CD4-positive, alpha-beta T cell treated with Interleukin-21 for 1 hour (primary cell): ENCODE measurements at places on chromosomes 7 and 10.

DNA sequence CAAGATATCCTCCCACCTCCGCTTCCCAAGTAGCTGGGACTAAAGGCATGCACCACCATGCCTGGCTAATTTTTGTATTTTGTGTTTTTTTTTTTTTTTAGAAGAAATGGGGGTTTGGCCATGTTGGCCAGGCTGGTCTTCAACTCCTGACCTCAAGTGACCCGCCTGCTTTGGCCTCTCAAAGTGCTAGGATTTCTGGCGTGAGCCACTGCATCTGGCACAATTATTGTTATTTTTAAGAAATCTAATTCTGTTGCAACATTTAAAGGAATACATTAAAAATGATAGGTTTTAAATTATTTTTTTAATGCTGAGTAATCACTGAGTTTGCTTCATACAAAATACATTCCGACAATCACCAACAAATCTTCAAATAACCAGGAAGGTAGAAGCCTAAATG lies 178.1 kb upstream of the SEMA3E start:
- DNase-seq: no peak

DNA sequence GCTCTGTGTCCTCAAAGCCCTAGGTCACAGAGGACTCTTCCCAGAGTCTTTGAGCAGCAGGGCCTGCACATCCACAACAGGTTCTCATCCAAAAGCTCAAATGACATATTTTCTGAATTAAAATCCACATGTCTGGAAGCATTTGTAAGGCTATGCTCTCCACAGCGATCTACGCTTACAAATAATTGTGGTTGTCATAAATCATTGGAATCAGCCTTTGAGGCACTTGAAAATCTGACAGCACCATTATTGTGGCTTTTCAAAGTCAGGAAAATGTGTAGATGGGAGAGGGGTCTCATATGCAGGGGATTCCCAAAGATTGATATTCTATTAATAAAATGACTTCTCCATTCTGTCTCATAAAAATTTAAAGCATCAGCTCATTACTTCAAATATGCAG lies 16.3 kb downstream of the GPR26 start:
- no peak for DNase-seq

DNA sequence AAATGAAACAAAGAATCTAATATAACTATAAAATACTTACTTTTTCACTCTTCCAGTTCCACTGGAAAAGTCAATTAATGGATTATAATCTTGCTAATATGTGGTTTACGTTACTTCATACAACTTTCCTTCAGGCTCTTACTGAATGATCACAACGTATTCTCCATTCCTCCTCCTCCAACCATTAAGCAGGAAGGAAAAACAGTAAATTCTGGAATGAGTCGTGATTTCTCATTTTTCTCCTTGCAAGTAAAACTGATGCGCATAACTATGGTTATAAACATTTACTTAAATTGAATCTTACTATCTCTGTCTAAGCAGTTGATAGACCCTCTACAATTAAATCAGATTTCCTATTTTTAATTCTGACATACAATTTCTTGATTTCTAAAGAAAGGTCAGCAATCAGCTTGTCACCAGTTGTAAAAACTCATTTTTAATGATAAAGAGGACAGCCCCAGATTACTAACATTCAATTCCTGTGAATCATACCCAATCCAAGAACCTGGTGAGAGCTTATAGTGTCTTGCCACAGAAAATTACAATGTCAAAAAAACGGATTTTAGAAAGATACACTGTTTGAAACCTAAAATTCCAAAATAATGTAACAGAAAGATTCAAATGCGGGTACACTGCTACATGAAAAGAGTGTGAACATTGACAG lies 64.3 kb downstream of the EZH2 start:
- no peak for DNase-seq

- DNase-seq: no peak
Observed at GRCh38 chr10:29379208-29379607, 90.3 kb downstream of the LYZL1 start.

GRCh38 chr7:155847821-155848435 lies 35.7 kb upstream of the SHH start:
- DNase-seq: no peak

GRCh38 chr7:149610441-149611011 lies 112.9 kb upstream of the ZNF746 start:
- DNase-seq: no peak

DNA sequence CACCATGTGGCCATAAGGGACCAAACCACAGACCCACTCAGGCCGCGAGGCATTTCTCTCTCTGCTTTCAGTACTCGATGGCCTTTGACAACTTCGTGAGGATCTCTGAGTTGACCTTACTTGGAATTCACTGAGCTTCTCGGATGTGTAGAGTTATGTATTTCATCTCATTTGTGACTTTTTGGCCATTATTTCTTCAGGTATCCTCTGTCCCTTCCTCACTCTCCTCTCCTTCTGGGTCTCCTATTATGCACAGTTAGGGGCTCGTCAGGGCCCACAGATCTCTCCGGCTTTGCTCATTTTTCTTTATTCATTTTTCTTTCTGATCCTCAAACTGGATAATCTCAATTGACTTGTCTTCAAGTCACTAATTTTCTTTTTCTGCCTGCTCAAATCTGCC lies 16.6 kb upstream of the FOXL3 start:
- no peak for DNase-seq

DNA sequence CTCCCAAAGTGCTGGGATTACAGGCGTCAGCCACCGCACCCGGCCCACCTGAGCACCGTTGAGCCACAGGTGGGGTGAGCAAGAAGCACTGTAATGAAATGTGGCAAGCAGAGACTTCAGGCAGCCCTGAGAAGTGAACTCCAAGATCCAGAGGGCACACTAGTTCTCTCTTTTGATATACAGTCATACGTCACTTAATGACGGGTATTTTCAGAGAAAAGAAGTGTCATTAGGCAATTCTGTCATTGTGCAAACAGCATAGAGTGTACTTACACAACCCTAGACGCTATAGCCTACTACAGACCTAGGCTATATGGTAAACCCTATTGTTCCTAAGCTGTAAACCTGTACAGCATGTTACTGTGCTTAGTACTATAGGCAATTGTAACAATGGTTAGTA lies 7.9 kb downstream of the PANK1 start:
- no peak for DNase-seq

GRCh38 chr7:104241538-104242209 lies 33.9 kb upstream of the ORC5 start:
- DNase-seq: no peak

GRCh38 chr10:99654390-99655175 lies 4.7 kb upstream of the ENTPD7 start:
- DNase-seq: no peak

- DNase-seq: no peak
Observed at GRCh38 chr10:132703419-132704007, 82.4 kb downstream of the NKX6-2 start.

DNA sequence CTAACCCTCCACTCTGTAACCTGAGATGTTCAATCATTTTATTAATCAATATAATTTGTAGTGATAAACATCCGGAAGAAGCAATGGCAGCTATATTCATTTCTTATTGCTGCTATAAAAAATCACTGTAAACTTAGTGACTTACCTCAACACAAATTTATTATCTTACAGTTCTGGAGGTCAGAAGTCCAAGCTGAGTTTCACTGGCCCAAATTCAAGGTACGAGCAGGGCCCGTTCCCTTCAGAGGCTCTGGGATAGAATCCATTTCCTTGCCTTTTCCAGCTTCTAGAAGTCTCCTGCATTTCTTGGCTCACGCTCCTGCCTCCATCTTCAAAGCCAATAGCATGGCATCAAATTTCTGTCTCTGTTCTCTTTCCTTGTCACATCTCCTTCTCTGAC lies 279.5 kb upstream of the SP8 start:
- no peak for DNase-seq

- DNase-seq: no peak
Observed at GRCh38 chr7:38840736-38841460, 68.1 kb downstream of the VPS41 start.

GRCh38 chr10:69955897-69956740 lies 96.5 kb upstream of the MACROH2A2 start:
- no peak for DNase-seq
